ENCODE measurements at places on chromosomes 2 and 18.

GRCh38 chr18:57621246-57621604 is 411 bp downstream of the NARS1 start:
- DNase-seq = no peak

- no peak for DNase-seq
Measured at GRCh38 chr2:144078802-144079724, 440.9 kb downstream of the ZEB2 start.

- peak; percentile 84 for DNase-seq
Measured at GRCh38 chr2:63856303-63856603, 14.6 kb downstream of the UGP2 start.

- DNase-seq = peak; percentile 57
Measured at GRCh38 chr2:8514796-8515758, 166.8 kb upstream of the ID2 start.

DNA sequence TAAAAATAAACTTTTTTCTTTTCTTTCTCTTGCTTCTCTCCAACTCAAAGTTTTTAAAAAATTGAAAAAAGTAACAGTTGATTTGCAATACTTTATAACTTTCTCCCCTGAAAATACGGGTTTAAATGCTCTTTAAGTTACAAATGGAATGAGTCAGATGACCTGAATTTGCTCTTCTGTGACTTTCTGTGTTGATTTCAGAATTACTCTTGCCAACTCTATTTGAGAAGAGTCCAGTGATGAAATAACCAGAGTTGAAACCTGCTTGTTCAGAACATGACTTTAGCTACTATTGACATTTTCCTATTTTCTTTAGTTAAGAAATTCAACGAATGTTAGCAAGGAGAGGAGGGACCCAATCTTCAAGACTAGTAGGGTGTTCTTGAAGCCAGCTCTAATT is 146.1 kb upstream of the ZSWIM2 start:
- no peak for DNase-seq

- no peak for DNase-seq
Measured at GRCh38 chr2:156398176-156398575, 38.0 kb upstream of the GPD2 start.

GRCh38 chr2:9074930-9075329 is 71.4 kb upstream of the MBOAT2 start:
- no peak for DNase-seq

DNA sequence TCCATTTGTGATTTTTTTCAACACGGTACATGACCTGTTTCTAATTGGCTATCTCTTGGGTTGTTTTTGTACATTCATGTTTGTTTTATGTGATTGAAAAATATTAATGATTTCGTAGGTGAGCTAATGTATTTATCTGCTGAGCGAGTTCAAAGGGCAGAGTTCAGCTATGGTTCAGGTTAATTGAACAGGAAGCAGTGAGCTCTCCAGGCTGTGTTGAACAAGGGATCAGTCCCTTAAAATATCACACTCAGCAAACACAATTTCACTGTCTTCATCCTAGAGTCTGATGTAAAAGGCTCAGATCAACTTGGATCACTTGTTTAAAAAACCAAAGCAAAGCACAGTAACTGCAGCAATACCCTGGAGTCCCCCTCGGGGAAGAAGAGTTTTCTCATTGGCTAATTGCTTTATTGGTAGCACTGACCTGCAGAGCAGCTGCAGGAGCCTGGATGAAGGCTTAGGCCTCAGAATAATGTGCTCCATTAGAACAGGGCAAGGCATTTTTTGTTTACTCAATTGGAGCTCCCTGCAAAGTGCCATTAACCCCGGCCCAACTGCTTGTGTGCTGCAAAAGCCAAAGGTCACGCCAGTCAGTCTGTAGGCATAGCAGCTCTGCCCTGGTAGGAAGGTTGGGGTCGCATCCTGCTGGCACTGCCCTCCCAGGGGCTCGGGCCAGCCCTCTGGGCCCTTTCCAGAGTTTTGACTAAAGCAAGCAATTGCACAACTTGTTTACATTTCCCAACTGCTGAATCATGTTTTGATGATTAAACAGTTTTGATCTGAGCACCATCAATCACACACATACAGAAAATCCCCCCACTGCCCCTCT is 10.5 kb downstream of the ONECUT2 start:
- no peak for DNase-seq

DNA sequence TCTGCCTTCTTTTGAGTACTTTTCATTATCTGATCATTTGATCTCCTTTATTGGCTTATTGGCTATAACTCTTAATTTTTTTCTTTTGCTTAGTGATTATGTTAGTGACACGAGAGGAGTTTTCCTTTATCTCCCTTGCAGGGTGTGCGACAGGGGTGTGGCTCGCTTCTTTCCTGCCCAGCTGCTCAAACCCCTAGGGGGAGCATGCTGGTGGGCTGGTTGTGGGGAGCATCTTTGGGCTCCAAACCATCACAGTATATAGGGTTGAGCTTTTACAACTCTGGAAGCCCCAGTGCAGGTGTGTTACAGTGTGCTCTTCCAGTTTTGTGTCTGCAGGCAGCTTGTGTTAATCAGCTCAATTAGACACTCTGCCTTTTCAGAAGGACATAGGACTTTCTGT is 357.0 kb upstream of the TMEFF2 start:
- no peak for DNase-seq

DNA sequence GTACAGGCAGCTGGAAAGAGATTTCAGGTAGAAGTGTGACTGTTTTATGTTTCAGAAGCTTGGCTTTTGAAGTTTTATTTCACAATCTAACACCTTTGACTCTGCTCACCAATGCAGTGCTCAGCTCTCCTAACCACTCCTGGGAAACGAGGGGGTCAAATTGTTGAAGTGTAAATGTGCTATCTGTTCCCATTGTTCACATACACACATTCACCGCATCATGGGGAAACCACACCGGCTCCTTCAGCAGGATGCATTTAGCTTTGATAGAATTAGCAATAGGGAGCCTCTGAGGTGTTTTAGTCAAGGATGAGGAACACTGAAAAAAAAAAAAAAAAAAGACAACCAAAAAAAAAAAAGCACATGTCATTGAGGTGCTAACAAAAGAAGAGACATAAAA is 13.4 kb upstream of the DLGAP1 start:
- no peak for DNase-seq

GRCh38 chr2:139369423-139370409 is 589.5 kb upstream of the NXPH2 start:
- DNase-seq = no peak

DNA sequence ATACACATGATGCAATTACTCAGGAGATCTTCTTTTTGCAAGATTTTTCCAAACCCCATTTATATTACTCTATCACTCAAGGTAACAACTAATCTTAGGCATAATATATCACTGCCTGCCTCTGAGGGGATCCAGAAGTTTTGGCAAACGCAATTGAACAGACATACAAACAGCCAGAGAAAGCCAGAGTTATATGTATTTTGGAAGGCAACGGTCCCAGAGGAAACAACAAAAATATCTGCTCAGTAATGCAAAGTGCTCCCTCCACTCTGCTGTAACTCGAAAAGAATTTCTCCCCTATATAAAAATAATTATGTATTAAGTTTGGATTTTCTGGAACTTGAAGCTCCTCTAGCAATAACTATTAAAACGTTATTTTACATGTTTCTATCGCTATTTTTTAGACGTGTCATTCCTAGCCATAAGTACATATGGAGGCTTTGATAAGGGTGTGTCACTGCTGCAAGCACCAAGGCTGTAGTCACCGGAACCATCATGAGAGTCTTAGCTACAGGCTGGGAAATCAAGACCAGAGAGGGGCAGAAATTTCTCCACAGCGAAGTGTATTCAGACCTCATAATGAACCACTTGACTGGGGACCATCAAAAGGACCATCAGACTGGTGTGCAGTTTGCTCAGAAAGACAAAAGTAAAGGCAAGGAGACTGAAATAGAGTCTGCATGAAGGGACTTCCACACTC is 3.7 kb upstream of the GKN1 start:
- no peak for DNase-seq

DNA sequence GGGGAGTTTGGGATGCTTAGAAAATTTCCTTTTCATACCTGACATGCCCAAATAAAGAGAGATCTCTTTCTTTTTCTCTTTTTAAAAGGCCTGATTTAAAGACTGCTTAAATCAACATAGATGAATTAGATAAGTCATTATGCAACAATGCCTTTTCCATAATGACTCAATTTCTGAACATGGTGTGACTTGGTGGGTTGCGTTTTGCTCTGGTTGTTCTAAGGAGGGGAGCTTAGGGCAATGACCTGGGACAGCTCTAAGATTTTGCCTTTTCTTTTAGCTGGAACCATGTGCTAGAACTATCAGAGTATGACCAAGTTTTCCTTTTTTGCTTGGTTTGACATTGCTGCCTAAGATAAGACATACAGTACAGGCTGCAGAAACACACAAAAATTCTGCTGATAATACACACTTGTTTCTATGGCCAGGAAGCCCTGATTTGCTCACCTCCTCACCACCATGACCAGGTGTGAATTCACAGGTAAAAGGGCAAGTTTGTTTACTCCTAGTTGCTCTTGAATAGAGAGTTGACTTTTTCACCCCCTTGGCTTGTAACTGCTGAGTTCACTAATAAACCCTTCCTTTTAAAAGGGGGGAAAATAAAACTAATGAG is 58.1 kb upstream of the IL1RL1 start:
- DNase-seq = peak; percentile 50

- no peak for DNase-seq
Measured at GRCh38 chr2:119323459-119323858, 43.2 kb downstream of the C2orf76 start.

DNA sequence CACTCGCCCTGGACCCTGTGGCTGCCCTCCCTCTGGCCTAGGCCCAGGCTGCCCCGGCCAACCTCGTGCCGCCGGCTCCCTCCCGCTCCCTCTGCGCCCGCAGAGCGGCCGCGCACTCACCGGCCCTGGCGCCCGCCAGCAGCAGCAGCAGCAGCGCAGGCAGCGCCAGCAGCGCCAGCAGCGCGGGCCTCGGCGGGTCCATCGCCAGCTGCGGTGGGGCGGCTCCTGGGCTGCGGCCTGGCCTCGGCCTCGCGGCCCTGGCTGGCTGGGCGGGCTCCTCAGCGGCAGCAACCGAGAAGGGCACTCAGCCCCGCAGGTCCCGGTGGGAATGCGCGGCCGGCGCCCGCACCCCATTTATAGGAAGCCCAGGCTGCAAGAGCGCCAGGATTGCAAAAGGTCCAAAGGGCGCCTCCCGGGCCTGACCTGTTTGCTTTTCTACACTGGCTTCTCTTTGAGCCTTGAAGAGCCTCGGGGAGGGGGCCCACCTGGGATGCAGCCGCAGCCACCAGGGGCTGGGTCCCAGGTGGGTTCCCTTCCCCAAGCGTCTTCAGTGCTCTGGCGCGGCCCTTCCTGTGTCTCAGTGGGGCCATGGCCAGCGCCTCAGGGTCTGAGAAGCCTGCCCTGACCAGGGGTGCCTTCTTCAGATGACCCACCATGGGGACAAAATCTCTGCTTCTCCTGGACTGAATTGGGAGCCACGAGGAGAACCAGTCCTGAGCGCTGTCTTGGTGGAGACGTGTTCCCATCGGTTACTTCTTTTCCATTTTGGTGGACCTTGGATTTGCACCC is at the start of gene APOB:
Gene APOB, minus strand, starts transcription at position 330 of the 789 bp plus-strand sequence. Its CDS starts 128 bp downstream, at position 202.
- no peak for DNase-seq

DNA sequence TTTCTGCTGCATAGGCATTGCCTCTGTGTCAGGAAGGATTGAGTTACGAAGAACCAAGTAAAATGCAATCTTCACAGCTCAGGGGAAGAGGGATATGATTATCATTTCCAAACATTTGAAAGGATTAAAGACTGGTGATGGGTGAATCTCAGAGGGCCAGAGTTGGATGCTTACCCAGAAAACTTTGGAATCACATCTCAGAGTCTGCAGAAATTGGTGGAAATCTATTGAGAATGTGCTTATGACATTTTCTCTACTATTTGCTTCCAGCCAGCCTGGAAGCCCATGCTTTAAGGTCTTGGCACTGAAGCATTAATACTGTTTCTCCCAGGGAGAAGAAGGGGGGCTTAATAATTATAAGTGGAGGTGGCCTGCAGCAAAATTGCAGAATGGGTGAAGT is 1301.4 kb upstream of the PIK3C3 start:
- DNase-seq = no peak

DNA sequence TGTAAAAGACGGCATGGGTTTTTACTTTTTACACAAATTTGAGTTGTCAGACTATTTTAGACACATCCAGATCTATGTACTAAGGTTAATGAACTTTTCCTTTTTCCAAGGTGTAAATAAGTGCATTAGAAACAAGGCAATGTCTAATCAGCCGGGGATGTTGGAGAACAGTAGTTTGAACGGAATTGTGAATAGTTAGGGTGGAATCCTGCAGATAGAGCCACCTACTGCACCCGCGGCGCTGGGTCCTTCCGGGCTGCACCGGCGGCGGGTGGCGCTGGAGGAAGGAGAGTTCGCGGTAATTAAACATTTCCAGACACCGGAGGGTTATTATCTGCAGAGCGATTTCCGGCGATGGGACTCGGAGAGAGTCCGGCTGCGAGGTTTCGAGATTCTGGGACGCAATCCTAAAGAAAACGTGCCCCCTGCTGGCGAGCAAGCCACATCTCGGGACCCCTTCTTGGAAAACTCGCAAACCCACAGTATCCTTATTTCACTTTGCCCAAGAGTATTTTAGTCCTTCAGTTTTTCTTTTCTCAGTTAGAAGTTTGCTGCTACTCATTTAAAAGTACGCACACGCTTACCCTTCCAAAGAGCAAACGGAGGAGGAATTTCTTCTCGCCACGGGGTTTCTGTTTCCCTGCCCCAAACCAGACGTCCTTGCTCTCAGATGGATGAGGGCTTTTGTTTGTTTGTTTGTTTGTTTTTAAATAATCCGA is 4.5 kb upstream of the OSR1 start:
- DNase-seq = peak; percentile 51

- no peak for DNase-seq
Measured at GRCh38 chr2:70978341-70979179, at the start of gene ANKRD53. Gene ANKRD53 (plus strand): TSS chr2:70978630. CDS start chr2:70978646, 16 bp downstream.

DNA sequence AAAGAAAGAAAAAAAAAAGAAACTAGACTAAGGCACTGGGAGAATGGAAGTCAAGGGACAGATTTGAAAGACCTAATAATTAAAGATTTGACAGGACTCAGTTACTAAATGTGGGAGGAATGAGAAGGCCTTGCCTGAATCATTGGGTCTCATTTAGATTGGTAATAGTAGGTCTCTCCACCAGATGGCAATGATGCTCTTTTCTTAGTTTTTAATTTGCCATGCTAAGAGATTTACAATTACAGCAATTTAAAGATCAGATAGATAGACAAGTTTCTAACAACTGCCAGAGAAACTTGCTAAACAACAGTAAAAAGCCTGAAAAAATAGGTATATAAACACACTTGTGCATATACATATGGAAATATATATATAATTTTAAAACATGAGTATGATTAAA is 153.0 kb downstream of the TMEM247 start:
- no peak for DNase-seq

- DNase-seq = no peak
Measured at GRCh38 chr2:153408710-153409385, 69.7 kb downstream of the RPRM start.

GRCh38 chr2:23019476-23019875 is 365.5 kb upstream of the KLHL29 start:
- DNase-seq = no peak

Data from CD4-positive, alpha-beta T cell treated with Interleukin-4 for 4 hours (primary cell).